ENCODE measurements at places on chromosomes 3 and 15.

DNA sequence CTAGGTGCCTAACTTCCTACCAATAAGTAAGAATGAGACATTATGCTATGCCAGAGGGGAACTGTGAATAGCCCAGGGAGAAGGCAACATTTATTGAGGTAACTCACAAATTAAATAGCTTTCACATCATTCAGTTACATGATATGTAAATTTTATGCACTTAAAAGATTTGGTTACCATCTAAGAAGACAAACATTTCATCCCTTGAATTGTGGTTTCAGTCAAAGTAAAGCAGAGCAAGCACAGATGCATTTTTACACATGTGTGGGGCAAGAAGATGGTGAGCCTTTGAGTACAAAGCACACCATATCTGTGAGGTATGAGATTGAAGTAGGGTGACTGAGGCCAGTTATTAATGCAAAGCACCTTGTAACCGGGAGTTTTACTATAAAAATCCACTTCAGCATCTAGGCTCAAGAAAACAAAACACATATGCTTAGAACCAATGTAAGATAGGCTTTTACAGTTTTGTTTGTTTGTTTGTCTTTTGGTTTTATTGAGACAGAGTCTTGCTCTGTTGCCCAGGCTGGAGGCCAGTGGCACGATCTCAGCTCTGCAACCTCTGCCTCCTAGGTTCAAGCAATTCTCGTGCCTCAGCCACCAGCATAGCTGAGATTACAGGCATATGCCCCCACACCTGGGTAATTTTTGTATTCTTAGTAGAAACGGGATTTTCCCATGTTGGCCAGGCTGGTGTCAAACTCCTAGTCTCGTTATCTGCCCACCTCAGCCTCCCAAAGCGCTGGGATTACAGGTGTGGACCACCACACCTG, 3.5 kb downstream of the PLSCR2 start:
- no peak for DNase-seq

- no peak for DNase-seq
Measured at GRCh38 chr3:7332696-7333095, 471.8 kb downstream of the GRM7 start.

- no peak for DNase-seq
Measured at GRCh38 chr15:38873158-38873557, 308.5 kb upstream of the RASGRP1 start.

- peak; percentile 86 for DNase-seq
Measured at GRCh38 chr15:68526269-68526668, 52.5 kb upstream of the CORO2B start.

- DNase-seq: no peak
Measured at GRCh38 chr3:132650153-132650552, 9.5 kb downstream of the ACAD11 start.

GRCh38 chr3:190514413-190515153, 698 bp downstream of the IL1RAP start:
- DNase-seq: peak; percentile 55

DNA sequence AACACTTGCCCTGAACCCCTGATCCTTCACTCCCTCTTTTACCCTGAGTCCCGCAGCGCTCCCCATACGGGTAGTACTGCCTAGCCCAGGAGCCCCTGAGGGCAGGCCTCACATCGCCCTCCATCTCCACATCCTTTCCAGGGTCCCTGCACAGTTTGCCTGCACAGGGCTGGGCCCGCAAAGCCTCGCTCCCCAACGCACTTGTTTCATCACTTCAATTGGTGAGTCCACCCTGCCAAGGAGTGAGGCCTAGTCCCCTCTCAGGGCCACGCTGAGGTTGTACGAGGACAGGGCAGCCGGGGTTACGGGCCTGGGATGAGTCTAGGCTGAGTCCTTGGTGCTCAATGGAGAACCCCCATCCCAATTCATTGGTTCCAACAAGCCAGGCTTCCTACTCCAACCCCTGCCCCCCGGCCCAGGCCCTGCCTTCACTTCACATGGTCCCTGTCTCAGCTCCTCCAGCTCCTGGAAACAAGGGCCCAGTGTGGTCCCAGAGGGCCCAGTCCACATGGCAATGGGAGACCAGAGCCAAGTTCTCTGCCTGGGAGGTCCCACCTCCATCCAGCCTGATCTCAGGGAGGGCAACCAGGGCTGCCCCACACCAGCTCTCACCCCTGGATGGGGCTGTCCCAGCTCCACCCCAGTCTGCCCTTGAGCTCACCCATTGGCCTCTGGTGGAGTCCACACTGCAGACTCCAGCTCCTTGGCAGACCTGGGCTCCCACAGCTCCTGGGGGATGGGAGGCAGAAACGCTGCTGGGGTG, 12.4 kb upstream of the CLK3 start:
- no peak for DNase-seq

DNA sequence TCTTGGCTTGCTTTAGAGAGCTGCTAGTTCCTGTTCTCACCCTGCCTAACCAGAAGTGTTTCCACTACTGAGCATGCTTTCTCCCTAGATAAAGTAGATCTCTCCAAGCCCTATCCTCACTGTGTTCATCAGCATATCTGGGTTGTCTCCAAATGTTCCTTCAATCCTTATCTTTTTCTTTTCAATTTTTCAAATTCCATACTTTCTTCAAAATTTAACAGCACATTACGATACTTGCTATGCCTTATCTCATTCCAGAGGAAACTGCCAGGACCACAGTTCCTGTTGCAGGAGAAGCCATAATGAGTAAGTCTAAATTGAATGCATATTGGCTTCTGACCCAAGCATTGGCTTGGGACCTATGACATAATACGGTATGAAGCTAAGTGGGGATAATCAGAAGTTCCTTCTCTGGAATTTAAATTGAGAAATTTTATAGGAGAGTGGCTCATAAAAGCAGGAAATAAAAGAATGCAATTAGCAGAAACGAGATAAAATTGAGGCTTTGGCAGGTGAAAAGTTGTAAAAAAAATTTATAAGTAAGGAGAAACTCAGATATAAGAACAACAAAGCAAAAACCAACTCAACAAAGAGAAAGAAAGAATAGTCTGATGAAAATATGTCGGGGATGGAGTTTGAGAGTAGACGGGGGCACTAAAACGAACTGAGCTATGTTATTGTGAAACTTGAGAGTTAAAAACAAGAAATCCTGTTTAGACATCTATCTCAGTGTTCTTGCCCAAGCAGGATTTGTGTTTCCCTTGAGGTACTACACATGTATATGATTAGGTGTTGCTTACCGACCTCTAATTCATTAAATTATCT, 631.7 kb upstream of the CCDC54 start:
- DNase-seq: peak; percentile 82

- DNase-seq: no peak
Measured at GRCh38 chr3:41863024-41863423, 98.9 kb downstream of the ULK4 start.
